ENCODE measurements at places on chromosomes 3 and 15.

- no peak for DNase-seq
Observed at GRCh38 chr3:187916072-187916471, 170.8 kb upstream of the BCL6 start.

- DNase-seq, result no peak
Observed at GRCh38 chr3:108124337-108125152, 33.7 kb upstream of the CD47 start.

DNA sequence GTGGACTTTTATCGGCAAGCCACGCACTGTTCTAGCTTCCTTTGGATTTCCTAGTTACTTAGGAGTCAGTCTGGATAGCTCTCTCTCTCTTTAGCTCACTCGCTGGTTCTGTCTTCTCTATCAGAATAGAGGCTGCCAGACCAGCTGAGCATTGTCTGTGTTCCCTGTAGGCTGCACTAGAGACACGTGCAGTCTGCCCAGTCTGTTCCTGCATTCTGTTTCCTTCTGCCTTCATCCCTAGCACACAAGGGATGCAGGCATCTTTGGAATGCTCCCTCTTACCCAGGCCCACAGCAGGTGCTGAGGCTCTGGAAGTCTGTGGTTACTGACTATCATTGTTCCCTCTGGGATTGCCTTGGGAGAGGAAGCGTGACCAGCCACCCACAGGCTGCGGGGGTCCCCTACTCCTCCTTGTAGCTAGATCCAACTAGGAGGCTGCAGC is 322.8 kb downstream of the ZNF621 start:
- DNase-seq, result no peak

DNA sequence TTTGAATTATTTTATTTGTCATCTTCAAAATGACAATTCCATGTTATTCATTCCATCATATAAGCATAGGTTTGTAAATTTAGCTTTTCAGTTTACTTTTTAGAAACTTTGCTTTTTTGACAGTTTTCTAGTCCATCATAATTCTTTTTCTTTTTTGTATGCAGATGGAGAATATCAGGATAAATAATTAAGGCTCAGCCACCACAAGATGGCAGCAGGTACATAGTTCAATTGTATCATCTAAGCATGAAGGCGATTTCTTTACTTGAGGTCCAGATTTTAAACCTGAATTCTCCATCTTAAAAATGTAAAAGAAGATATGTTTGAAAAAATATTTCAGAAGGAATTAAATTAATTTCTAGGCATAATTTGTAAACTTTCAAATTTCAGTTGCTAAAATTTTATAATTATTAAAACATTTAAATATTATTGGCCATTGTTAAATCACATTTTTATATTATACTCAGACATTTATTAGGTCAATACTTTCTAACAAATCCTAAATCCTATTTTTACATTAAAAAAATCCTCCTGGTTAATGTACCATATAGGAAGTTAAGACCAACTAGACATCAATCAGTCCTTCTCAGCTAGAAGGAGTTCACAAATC is 15.1 kb downstream of the PLSCR5 start:
- no peak for DNase-seq

DNA sequence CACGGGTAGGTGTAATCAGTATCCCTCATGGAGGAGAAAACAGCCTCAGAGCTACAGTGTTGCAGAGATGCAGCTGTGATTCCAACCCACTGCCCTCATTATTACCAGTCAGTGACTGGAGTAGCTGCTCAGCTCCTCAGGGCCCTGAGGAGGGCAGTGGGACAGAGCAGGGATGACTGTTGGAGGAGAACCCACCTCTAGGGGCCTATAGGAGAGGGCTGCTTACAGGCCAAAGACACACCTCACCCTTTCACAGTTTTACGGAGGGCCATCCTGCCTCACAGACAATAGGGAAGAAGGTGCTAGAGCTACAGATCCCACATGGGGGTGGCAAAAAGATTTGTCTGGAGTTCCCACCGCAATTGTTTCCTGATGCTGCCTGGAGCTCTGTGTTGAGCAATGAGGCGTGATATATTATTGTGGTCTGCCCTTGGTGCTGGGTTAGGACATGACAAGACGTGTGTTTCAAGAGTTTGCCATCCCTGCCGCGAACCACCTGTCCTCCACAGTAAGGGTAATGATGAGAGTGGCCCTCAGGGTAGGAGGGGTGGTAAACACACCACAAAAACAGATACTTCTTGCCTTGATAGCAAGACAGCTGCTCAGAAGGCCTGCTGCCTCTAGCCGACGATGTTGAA is 140.5 kb upstream of the TPM1 start:
- DNase-seq, result no peak

GRCh38 chr15:56831467-56832005 is 86.9 kb upstream of the TCF12 start:
- DNase-seq, result no peak

DNA sequence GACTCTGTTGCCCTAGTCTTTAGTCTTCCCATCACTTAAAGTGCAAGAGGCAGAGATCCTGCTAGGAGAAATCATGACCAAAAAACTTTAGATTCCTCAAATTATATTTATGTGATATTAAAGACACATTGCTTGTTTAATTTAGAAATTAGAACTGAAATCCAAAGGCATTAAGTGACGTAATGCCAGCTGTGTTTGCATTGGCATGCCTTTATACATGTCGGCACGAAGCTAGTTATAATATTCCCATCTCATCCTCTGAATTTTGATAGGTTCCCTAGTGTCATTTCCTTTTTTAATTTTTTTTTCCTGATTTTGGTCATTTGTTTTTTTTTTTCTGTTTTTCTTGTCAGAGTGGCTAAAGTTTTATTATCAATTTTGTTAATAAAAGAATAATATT is 203.5 kb upstream of the ZBTB20 start:
- no peak for DNase-seq

DNA sequence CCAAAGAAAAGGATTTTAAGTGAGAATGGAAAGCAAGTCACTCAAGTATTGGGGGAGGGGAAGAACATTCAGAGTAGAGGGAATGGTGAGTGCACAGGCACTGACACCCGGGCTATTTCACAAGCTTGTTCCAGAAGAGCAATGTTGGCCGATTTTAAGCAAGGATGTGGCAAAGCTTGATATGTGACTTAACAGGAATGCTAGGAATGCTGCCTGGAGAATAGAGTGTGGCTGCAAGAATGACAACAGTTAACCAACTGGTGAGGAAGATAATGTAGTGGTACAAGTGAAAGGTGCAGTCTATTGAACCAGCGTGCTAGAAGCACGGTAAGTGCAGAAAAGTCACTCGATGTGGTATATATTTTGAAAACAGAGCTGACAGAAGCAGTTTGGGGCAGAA is 6.2 kb upstream of the CCDC80 start:
- DNase-seq, result no peak

GRCh38 chr15:35713733-35714132 is 167.8 kb upstream of the DPH6 start:
- DNase-seq, result no peak

DNA sequence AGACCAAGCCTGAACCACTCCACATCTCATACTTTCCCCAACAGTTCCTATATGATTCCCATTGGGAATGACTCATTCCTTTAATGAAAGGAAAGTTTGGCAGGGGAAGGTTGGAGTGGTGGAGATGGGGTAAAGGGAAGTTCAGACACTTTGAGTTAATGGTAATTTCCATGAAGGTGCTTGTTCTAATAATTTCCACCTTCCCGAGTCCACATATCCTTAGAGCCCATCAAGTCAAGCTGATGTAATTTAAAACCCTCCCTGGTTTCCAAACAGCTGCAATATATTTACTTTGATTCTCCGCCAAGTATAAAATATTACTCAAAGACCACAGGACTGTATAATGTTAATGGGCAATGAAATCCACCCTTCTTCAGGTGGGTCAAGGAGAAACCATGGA is 95.0 kb upstream of the GALNT15 start:
- DNase-seq, result no peak

DNA sequence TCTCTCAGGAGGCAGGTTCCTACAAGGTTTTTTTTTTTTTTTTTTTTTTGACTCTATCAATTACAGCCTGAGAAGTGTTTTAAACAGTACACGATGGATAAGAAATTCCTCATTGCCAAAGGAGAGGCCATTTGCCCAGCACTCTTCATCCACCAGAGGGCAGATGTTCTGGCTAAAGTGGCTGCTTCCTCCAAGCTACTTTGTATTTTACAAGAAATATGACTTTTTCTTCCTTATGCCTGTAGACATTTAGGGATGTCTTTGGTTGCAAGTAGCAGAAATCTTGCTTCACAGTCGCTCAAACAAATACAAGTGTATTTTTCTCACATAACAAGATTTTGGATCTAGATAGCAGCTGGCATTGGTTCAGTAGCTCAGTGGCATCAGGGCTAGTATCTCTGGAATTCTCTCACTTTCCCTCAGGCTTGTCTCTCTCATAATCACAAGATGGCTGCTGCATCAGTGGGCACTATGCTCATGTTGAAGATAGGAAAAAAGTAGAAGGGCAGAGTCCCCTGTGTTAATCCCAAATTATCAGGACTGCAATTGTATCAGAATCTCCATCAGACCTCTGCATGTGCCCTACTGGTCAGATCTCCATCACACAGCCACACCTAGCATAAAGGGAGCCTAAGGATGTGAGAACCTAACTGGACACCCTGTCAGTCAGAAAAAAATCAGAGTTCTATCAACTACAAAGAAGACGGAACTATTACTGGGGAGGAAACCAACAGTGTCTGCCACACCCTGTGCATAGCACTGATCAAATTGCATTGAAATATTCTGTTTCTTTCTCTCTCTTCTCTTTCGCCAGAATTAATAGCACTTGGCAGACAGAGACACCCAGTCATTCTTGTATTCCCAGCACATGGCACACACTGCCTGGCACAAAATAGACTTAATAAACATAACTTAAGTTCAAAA is 138.9 kb upstream of the COL8A1 start:
- no peak for DNase-seq

GRCh38 chr3:67507584-67507983 is 146.8 kb downstream of the SUCLG2 start:
- DNase-seq, result no peak

- no peak for DNase-seq
Observed at GRCh38 chr3:94004301-94004910, 24.0 kb downstream of the STX19 start.

- DNase-seq, result no peak
Observed at GRCh38 chr3:134615743-134616142, 35.1 kb downstream of the KY start.

GRCh38 chr3:30512576-30512975 is 93.8 kb upstream of the TGFBR2 start:
- no peak for DNase-seq

GRCh38 chr3:128648940-128649663 is 1.5 kb downstream of the RPN1 start:
- no peak for DNase-seq

- no peak for DNase-seq
Observed at GRCh38 chr3:176286476-176287085, 910.7 kb downstream of the TBL1XR1 start.

- no peak for DNase-seq
Observed at GRCh38 chr3:46922871-46923558, 45.5 kb downstream of the PTH1R start.

DNA sequence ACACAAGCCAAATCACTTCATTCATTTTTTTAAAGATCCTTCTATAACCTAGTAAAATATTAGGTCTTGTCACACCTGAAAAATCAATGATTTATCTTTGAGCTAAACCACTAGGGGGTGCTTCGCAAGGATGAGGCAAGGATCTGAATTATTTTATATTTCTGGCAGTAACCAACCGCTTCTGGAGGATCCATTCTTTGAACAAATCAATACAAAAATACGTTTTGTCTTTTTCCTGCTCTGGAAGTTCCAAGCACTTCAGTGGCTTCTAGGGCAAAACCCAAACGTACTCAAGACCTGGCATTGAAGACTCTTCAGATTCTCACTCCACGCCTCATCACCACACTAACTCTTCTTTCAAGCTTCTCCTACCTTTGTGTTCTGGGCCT is 486 bp downstream of the LSG1 start:
- no peak for DNase-seq

DNA sequence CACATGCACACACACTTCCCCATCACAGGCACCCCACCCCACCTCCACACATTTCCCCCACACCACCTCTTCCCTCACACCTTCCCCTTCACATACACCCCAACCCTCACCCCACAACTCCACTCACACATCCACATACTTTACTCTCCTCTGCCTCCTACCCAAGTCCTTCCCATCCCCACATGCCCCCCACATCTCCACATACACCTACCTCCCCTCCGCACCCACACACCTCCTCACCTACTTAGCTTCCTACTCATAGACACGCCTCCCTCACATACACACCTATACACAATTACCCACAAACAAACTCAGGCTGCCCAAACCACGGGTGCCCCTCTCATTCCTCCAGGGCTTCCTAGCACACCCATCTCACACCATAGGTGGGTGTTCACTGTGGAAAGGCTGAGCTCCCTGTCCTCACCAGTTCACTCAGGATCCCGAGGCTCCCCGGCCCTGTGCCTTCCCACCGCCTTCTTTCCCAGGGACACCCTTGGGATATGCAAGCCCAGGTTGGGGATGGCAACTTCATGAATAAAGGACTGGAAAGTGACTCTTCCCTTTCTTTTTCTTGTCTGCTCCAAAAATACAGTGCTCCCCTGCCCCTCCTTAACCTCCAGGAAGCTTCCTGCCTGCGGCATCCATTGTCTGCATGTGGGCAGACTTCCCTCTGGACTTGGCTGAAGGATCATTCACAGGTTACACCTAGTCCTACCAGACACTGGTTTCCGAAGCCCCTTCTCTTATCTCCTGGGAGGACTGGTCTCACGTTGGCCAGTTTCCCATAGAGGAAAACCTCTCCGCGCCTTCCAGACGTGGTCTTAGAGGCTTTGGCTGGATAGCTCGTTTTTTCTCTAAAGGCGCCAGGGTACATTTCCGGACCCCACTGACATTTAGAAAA is 61.5 kb downstream of the SLCO2A1 start:
- DNase-seq, result no peak

- no peak for DNase-seq
Observed at GRCh38 chr3:152574461-152575079, 260.4 kb upstream of the P2RY1 start.

GRCh38 chr15:69145694-69146492 is 14.5 kb upstream of the GLCE start:
- DNase-seq, result no peak

DNA sequence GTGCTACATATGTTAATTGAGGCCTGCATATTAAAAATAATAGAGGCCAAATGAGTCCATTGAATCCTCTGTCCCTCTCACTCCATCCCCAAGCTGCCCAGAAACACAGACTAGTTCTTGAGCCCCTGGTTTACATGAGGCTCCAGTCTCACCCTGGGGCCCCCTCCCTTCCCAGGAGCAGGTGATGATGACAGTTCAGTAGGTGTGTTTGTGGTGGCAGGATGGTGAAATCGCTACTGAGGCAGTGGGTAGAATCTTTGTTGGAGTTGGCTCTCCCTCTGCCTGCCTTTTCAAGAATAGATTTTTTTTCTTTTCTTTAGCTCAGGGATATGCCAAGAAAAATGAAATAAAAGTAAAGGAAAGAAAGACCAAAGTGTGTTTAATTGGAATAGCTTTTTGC is 288.7 kb downstream of the EPHB1 start:
- no peak for DNase-seq

GRCh38 chr3:171185959-171186358 is 159.4 kb upstream of the SLC2A2 start:
- no peak for DNase-seq

- DNase-seq, result no peak
Observed at GRCh38 chr3:195148549-195148948, 122.4 kb downstream of the XXYLT1 start.

Data from GOT3 (cell line).